ENCODE measurements at places on chromosomes 1 and 21.

- DNase-seq: no peak
Observed at GRCh38 chr1:168331569-168331968, 50.9 kb downstream of the TBX19 start.

GRCh38 chr1:145985502-145986439 is 10.6 kb downstream of the TXNIP start:
- DNase-seq: no peak

DNA sequence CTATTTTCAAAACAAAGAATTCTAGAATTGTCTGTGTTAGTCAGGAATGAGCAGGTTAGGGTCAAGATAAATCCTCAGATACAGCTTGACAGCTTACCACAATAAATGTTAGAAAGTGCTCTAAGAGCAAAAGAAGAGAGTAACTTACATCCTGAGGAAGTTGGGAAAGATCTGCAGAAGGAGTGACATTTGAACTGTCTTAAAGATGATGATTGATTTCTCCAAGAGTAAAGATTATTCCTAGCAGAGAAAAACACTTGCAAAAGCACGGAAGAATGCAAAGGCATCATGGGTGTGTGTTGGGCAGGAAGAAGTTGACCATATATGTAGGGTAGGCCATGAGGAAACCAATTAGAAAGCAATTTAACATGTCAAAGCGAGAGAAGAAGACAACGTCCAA is 175.4 kb downstream of the LRRC7 start:
- DNase-seq: no peak

DNA sequence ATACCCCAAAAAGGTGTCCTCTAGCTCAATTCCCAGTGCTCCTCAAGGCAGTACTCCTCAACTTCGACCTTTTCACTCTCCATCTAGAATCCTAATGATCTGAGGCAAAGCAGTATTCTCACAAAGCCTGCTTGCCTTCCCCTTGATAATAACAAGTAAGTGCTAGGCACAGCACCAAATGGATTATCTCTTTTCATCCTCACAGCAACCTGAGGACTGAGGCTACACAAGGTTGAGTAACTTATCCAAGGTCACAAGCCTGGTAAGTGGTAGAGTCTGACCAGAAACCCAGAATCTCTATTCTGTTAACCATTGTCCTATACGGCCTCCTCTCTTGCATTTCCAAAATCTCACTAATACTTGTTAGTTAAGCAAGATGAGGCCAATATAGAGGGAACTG is 5.1 kb downstream of the SYDE2 start:
- DNase-seq: no peak

GRCh38 chr1:181087400-181087901 is 1.0 kb upstream of the IER5 start:
- DNase-seq: no peak

DNA sequence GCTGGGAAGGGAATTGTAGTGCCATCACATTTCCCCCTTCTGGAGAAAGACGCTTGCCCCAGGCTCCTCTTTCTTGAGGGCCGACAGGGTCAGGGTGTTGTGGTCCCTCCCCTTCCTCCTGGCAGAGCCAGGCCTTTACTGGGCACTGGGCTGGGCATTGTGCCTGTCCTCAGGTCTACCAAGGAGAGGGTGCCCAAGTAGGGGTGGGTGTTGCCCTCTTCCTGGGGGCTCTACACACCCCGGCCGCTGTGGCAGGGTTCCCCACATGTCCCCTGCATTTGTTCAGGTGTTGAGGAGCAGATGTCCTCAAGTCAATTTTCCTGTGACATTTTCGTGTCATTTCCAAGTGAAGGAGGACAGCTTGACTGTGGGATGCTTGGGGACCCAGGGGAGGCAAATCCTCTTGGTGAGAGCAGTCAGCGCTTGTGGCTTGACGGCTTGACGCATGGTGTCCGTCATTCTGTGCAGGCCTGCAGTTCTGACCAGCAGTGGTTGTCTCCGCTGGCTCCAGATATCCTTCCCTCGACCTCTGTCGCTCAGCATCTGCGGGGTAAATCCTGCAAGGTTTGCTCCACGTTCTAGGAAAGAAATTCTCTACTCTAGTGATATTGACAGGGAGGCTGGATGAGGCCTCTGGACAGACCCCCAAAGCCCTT is 181.9 kb upstream of the VAMP3 start:
- no peak for DNase-seq

DNA sequence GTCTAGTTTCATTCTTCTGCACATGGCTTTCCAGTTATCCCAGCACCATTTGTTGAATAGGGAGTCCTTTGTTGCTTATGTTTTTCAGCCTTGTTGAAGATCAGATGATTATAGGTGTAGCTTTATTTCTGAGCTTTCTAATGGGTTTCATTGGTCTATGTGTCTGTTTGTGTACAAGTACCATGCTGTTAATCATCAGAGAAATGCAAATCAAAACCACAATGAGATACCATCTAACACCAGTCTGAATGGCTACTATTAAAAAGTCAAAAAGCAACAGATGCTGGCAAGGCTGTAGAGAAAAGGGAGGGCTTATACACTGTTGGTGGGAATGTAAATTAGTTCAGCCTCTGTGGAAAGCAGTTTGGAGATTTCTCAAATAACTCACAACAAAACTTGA is 321.5 kb upstream of the PTBP2 start:
- DNase-seq: no peak

DNA sequence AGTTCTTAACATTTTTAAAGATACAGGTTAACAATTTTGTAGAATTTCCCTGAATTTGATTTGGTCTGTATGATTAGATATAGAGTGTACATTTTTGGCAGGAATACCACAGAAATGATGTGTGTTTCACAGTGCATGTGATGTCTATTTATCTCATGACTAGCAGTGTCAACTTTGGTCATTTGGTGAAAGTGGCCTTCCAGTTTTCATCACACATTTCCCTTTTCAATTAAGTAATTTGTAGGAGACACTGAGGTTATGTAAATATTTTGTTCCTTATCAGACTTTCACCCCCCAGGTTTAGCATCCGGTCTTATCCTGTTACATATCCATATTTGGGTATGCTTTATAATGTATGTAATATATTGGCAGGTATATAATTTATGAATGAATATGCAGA is 41.8 kb downstream of the MAP3K7CL start:
- DNase-seq: no peak

DNA sequence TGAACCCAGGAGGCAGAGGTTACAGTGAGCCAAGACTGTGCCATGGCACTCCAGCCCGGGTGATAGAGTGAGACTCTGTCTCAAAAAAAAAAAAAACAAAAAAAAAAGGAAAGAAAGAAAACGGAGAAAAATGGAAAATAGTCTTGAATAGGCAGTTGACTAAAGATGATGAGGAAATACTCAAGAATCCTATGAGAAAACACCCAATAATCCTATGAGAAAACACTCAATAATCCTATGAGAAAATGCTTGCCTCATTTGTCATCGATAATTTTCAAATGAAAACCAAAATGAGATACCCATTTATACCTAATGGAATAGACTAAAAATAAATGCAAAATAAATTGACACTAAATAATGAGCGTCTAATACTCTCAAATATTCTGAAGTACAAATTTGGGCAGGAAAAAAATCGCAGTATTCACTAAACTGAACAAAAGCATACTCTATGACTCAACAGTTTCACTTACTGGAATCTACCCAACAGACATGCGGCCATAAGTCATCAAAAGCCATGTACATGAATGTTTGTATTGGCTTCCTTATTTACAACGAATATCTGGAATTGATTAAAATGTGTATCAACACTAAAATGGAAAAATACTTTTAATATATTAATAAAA is 733.9 kb upstream of the CHRM3 start:
- no peak for DNase-seq

GRCh38 chr1:42423681-42424080 is 32.1 kb downstream of the ZMYND12 start:
- DNase-seq: no peak

Measured in stimulated activated CD4-positive, alpha-beta T cell treated with anti-CD3 and anti-CD28 coated beads, Interleukin-1b, Interleukin-23, amount 100 ng/mL, for 1 hour (primary cell).